ENCODE measurements at places on chromosomes 11 and 22. TPM values are rescaled to one million over a fixed set of nuclear protein-coding genes. Genes with fewer than 3 reads are reported as not detected.

DNA sequence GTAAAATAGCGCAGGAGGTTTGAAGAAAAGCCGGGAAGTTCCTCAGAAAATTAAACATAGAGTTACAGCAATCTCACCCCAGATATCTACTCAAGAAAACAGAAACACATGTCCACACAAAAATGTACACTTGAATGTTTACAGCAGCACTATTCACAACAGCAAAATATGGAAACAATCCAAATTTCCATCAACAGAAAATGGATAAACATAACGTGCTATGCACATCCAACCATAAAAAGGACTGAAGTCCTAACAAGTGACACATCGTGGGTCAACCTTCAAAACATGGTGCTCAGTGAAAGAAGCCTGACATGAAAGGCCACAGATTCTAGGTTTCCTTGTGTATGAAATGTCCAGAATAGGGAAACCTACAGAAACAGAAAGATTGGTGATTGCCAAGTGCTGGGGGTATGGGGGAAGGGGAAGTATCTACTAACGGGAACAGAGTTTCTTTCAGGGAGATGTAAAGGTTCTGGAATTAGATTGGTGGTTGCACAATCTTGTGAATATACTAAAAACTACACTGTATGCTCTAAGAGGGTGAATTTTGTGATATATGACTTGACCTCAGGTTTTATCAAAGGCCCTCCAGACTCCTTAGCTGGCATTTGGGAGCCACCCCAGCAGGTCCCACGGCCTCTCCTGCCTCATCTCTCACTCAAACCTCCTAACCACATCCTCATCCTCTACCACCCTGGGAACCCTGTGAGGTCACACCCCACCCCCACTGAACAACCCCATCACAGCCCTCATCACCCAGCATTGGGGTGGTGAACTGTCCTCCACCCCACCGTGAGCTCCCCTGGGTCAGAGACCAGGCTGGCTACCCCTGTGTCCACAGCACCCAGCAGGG, 69.2 kb upstream of the PRR5 start:
- no peak for DNase-seq

Gene DKK3
- total RNA-seq = 17.1 TPM

Gene OR51B4
- not detected for total RNA-seq

Gene PLEKHA7
- 21.0 TPM for total RNA-seq

Gene IGF2
- total RNA-seq = 3.1 TPM
